ENCODE measurements at places on chromosomes 7 and 10.

DNA sequence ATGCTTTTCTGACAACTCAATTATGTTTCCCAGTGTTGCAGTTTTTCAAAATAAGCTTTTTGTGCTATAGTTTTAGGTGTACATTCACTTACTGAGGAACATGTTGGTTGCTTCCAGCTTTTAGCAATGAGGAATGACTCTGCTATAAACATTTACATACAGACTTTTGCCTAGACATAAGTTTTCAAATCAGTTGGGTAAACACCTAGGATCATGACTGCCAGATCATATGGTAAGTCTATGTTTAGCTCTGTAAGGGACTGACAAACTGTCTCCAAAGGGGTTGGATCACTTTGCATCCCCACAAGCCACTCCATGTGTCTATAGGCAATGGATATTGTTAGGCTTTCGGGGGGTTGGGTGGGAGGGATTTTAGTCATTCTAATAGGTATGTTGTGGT lies 10.8 kb upstream of the GRID2IP start:
- DNase-seq: no peak

- DNase-seq: no peak
These were observed 79.1 kb downstream of the SUGCT start for GRCh38 chr7:40213856-40214255.

DNA sequence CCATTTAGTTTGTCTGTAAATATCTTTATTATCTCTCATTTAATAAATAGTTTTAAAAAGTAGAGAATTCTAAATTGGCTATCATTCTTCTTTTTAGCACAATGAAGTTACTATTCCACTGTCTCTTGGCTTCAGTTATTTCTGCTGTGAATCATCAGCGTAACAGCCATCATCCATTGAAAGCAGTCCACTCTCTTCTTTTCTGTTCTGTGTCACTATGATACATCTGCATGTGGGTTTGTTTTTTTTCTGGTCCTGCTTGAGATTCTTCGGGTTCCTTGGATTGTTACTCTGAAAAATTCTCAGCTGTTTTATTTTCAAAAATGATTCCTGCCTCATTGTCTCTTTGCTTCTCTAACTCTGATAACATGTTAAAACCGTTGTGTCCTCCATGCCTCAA lies 52.5 kb downstream of the CSGALNACT2 start:
- no peak for DNase-seq

DNA sequence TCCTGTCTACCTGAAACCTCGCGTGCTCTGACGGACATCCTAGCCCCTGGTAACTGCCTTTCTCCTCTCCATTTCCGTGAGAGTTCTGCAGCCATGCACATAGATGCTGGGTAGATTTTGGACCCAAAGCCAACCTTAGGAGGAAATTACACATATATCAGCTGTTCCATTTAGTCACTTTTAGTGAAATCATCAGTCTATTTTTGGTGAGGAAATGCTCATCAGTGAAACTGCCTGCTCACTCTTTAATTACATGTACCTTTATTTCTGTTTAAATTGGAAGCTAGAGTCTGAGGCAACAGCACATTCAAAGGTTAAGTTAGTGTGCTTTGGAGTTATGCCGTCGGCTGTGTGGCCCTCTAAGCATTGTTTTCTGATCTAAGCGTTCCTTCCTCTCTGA lies 231.3 kb downstream of the WDR37 start:
- no peak for DNase-seq

GRCh38 chr7:94169682-94170081 lies 165.5 kb upstream of the BET1 start:
- no peak for DNase-seq

GRCh38 chr7:78280276-78280675 lies 481.7 kb downstream of the PHTF2 start:
- no peak for DNase-seq

DNA sequence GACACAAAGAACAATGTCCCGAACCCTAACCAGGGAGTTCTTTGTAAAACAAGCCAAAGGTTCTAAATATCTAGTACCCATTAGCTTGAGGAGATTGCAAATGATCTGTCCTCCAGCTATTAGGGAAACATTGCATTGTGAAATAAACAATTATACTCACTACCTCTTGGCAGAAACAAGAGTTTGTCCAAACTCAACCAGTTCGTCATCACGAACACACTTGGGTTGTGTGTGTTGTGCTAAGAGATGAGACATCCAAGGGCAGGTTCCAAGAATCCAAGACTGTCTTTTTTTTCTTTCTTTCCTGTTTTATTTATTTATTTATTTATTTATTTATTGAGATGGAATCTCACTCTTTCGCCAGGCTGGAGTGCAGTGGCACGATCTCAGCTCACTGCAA lies 793.1 kb upstream of the AUTS2 start:
- DNase-seq: no peak

GRCh38 chr7:105413887-105414437 lies 25.2 kb upstream of the SRPK2 start:
- DNase-seq: no peak

DNA sequence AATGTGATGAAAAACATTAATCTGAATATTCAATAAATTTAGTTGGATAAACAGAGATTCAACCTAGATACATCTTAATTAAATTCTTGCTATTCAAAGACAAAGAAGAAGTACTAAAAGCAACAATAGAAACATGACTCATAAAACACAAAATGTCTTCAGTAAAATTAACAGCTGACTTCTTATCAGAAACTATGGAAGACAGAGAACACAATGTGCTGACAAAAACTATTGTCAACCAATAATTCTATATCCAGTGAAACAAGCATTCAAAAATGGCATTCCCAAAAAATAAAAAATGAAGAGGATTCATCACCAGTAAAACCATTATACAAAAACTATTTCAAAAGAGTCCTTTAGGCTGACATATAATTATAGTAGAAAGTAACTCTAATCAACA lies 400.5 kb upstream of the SORCS1 start:
- DNase-seq: no peak

- no peak for DNase-seq
These were observed 142.8 kb downstream of the NSUN6 start for GRCh38 chr10:18508587-18508986.

DNA sequence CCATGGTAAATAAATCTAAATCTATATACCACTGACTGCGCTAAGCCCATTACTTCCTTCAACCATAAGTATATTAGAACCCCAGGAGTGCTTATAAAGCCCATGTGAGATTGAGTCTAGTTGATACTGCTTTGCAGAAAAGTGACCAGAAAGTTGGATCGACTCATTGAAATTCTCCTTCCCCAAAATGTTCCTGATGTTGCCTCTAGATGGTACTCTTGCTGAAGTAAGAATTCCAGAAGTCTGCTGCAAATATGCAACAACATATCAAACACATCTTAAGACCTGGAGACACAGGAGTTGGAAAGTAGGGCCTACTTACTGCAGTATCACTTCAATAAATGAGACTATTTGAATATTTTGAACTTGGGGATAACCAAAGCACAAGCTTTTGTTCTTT lies 550.8 kb downstream of the IPMK start:
- no peak for DNase-seq

DNA sequence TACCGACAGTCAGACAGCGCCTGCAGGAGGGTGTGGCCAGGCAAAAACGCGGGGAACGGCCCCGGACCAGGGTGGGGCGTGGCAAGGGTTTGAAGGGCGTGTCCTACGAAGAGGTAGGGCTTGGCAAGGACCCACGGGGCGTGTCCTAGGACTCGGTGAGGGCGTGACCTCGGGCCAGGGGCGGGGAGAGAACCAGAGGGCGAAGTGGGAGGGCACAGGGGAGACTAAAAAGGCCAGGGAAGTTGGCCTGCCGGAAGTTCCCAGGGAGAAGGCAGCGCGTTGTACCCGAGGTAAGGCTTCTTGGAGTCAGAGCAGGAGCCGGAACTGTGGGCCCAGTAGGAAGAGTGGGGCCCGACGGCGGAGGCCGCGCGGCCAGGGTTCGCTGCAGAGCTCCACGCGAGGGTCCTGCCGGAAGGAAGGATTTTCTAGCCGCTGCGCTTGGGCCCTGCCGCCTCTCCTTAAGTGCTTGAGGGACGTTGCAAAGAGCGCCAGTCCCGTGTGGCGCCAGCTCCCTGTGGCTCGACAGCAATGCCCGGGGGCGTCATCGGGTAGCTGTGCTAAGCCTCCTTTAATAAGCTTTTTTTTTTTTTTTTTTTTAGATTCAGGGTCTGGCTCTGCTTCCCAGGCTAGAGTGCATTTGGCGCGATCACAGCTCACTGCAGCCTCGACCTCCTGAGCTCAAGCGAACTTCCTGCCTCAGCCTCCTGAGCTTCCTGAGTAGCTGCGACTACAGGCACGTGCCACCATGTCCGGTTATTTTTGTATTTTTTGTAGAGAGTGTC lies at the start of gene PTER:
TSS of gene PTER (plus strand) at position 253 of the 782 bp plus-strand sequence. CDS start 47,375 bp downstream, outside the sequence.
- peak; percentile 82 for DNase-seq

- no peak for DNase-seq
These were observed 107.9 kb downstream of the ODAD2 start for GRCh38 chr10:27890971-27891370.

DNA sequence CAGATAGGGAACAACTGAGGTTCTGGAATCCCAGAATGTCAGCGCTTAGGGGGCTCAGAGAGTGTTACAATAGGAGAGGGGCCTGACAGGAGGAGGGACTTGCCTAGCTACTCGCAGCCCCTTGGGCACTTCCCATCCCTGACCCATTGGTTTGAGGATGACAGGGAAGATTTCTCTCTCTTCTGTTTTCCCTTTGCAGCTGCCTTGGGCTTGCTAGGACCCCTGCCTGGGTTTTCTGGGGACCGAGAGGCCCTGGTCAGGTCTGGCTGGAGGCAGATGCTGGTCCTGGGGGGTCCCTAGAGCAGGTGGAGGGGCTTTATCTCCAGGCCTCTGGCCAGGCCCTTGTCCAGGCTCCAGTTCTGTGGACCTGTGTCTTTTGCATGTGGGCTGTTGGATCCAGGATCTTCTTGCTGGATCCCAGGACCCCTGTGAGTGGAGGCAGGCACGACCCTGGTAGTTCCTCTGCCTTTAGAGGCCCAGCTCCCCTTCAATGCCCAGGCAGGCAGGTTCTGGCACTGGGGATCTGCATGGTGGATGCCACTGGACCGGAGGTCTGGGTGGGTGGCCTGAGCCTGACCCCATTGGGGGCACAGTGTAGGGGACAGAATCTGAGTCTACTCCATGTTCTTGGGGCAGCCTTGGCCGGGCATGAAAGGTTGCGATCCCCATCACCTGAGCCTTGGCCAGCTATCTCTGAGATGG lies 26.9 kb downstream of the RAMP3 start:
- no peak for DNase-seq

GRCh38 chr10:115953281-115953680 lies 319.7 kb downstream of the GFRA1 start:
- DNase-seq: no peak

- DNase-seq: no peak
These were observed 1.8 kb downstream of the CUX1 start for GRCh38 chr7:101819183-101819582.

GRCh38 chr10:51687296-51687695 lies 12.1 kb downstream of the CSTF2T start:
- DNase-seq: no peak

GRCh38 chr7:96645084-96645483 lies 64.6 kb downstream of the SEM1 start:
- DNase-seq: no peak

- no peak for DNase-seq
These were observed 146.9 kb downstream of the TPST1 start for GRCh38 chr7:66352071-66352470.

DNA sequence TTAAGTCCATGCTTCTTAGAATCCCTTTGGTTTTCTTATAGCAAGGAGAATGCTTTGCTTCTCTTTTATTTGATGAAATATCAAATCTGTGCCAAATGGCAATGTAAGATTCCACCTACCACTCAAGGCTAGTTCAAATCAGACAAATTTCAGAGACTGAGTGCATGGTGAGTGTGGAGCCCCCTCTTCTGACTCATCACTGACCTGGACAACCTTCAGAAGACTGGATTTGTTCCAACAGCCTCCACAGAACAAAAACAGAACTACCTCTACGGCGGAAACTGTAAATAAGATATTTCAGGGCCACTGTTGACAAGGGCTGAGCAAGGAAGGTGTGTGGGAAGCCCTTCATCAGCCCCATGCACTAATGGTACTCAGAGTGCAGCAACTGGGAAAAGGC lies 21.1 kb downstream of the NCAPG2 start:
- DNase-seq: no peak

- no peak for DNase-seq
These were observed 13.4 kb downstream of the CUBN start for GRCh38 chr10:17116193-17116592.

- DNase-seq: no peak
These were observed 4.6 kb downstream of the USP54 start for GRCh38 chr10:73586583-73586984.

GRCh38 chr10:70523057-70523456 lies 44.5 kb downstream of the PALD1 start:
- DNase-seq: no peak

GRCh38 chr7:45035893-45036292 lies 35.9 kb downstream of the CCM2 start:
- no peak for DNase-seq

DNA sequence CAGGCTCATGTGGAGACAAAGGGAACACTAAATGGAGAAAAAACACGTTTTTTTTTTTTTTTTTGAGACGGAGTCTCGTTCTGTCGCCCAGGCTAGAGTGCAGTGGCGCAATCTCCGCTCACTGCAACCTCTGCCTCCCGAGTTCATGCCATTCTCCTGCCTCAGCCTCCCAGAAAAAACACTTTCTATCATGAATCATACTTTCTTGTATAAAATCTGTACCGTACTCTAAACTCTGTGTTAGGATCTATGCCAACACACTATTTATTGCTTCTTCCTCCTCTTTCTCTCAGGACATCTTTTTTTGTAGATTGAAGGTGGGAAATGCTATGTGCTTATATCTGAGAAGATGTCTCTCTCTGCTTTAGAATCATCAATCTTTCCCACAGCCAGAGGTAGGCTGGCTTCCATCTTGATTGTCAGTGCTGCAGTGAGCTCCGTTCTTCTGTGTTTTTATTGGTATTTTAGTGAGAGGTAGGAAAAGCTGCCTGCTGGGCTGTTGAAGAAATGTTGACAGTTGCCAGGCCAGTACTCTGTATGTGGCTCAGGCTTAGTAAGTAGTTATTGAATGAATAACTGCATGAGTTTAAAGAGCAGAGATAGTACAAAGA lies 101.1 kb downstream of the GPR85 start:
- no peak for DNase-seq

GRCh38 chr10:112977426-112977898 lies 27.4 kb downstream of the TCF7L2 start:
- DNase-seq: no peak

DNA sequence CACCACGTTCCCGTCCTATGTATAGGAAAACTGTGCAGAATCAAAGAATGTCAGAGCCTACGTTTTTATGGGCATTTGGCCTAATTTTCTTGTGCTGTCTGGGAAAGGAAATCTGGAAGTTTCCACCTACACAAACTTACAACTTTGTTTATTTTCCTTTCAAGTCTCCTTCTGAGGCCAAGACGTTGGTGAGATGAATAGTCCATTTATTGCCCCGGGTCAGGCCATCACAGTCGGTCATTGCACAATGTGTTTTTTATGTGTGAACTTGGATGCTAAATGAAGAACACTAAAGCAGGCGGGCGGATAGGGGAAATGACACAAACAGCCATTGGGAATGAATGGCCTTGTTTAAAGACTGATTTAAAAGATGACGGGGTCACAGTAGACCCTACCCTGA lies 38.6 kb downstream of the TRIL start:
- no peak for DNase-seq
